Fibroblast of skin of left biceps (primary cell): ENCODE measurements at places on chromosomes 11 and 22.

GRCh38 chr11:119091178-119091577 lies 6.5 kb downstream of the HMBS start:
- no peak for DNase-seq

DNA sequence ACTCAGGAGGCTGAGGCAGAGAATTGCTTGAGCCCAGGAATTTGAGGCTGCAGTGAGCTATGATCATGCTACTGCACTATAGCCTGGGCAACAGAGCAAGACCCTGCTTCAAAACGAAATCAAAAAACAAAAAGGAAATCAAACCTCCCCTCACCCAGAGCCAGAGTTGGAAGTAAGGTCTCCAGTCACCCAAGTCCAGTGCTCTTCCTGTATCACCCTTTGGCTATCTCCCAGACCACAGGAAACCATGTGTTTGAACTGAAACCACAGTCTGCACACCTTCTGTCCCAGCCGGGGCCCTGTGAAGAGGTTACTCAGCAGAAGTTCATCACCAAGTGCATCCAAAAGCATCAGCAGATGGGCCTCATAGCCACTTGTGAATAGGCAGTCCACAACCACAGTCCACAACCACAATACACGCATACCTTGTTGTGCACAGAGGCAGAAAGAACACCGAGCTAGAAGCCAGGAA lies 4.6 kb downstream of the MYH9 start:
- no peak for DNase-seq

- DNase-seq: no peak
Measured at GRCh38 chr11:34907934-34908593, 8.1 kb downstream of the APIP start.

DNA sequence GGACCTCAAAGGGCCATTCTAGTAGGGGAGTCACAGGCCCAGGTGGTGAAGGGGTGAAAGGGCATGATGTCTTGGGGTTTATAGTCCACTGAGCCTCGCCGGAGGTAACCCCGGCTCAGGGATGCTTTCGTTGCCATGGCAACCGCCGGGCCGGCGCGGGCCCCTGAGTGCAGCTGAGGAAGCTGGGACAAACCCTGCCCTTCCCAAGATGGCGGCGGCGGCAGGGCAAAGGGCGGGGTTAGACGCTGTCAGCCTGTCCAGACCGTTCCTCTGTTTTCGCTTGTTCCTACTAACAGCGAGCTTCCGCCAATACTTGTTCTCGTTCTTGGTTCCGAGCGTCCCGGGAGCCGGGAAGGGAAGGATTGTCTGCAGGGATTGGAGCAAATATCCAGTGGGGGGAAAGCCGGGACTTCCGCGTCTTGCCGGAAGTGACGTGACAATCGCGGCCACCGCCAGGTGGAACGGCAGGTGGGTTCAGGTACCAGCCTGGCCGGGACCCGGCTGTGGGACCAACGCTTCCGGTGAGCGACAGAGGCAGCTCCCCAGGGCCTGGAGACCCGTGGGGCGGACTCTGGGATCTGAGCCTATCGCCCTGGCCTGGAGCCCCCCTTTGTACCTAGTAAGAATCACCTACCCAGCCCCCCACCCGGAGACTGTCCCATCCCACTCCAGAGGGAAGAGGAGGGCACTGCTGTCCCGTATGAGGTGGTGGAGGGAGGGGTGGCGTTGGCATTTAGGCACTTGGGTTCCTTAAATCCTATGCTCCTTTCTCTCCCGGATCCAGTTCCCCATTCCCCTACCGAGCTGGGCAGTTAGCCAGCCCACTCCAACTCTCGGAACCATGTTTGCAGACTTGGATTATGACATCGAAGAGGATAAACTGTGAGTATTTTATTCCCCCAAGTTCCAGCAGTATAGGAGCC lies at the start of gene PICK1:
TSS of gene PICK1 (plus strand) at position 436 of the 923 bp plus-strand sequence. CDS start at position 842, 406 bp downstream.
- peak; percentile 67 for DNase-seq

DNA sequence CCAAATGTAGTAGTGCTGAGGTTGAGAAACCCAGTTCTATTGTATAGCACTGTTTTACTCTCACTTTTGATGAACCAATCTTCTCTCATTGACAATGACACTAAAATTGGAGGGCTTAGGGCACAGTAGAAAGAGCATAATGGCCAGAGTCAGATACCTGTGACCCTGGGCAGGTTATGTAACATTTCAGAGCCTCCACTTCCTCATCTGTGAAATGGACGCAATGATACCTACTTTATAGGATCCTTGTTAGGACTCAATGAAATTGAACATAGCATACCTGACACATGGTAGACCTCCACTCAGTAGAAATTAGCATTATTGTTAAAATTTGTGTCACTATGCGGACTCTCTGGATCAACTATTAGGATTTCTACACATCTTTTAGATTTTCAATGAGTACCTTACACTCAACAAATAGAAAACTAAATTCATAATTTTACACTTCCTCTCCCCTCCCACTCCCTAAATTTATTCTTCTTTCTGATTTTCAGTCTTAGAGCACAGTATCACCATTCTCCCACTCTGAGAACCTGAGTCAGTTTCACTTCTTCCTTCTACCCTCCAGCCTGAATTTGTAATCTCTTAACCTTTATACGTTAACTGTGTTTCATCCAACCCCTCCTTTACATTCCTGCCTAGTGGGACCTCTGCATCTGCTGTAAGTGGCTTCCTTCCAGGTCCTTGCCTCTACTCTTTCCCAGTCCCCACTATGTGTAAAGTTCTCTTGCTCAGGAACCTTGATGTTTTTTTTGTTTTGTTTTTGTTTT lies 78.3 kb downstream of the MICAL2 start:
- DNase-seq: no peak

- no peak for DNase-seq
Measured at GRCh38 chr11:123742724-123743120, 1.3 kb upstream of the ZNF202 start.

- DNase-seq: peak; percentile 37
Measured at GRCh38 chr11:126345759-126346585, 9.5 kb upstream of the ST3GAL4 start.

- DNase-seq: no peak
Measured at GRCh38 chr11:113705871-113706655, at the start of gene TMPRSS5. TMPRSS5 (minus strand) TSS chr11:113706308; CDS start chr11:113706224, 84 bp downstream.

- no peak for DNase-seq
Measured at GRCh38 chr11:111759778-111760407, 6.3 kb downstream of the PPP2R1B start.

- no peak for DNase-seq
Measured at GRCh38 chr11:14544611-14545010, 24.4 kb upstream of the PSMA1 start.

DNA sequence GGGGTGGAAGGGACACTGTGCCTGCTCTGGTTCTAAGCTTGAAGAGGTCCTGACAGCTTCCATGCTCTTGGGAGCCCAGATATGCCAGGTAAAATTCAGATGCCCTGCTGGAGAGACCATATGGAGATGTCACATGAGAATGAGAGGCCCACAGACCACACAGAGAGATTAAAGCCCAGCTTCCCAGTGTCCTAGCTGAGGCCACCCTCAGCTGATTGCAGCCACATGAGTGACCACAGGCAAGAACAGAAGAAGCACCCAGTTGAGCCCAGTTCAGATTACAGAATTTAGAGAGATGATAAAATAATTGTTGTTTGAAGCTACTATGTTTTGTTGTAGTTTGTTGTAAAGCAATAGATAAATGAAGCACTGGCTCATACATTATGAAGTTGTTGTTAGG lies 14.4 kb upstream of the PVALB start:
- no peak for DNase-seq

DNA sequence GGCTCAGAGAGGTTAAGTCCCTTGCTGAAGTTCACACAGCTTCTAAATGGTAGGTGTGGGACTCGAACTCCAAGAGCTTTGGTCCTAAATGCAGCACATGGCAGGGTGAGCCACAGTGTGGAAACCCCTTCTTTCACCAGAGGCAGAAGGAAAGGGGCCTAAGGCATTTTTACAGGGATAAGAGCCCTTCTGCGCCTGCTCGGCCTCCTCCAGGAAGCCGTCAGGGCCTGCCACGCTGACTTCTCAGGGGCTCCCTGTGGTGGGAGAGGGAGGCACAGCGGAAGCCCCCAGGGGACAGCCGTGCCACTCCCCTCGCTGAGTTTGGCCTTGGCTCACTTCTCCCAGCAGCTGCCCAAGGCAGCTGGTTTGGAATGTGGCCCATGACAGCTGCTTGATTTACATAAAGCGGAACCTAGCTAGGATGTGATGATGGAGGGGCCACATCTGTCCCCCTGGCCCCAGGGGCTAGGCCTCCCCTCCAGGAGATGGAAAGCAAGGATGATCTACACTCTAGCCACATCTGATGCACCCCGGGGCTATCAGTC lies 35.4 kb downstream of the CD82 start:
- no peak for DNase-seq

GRCh38 chr11:116991491-116991890 lies 106.7 kb downstream of the SIK3 start:
- no peak for DNase-seq

- no peak for DNase-seq
Measured at GRCh38 chr22:22674467-22674866, 30.1 kb downstream of the GGTLC2 start.

DNA sequence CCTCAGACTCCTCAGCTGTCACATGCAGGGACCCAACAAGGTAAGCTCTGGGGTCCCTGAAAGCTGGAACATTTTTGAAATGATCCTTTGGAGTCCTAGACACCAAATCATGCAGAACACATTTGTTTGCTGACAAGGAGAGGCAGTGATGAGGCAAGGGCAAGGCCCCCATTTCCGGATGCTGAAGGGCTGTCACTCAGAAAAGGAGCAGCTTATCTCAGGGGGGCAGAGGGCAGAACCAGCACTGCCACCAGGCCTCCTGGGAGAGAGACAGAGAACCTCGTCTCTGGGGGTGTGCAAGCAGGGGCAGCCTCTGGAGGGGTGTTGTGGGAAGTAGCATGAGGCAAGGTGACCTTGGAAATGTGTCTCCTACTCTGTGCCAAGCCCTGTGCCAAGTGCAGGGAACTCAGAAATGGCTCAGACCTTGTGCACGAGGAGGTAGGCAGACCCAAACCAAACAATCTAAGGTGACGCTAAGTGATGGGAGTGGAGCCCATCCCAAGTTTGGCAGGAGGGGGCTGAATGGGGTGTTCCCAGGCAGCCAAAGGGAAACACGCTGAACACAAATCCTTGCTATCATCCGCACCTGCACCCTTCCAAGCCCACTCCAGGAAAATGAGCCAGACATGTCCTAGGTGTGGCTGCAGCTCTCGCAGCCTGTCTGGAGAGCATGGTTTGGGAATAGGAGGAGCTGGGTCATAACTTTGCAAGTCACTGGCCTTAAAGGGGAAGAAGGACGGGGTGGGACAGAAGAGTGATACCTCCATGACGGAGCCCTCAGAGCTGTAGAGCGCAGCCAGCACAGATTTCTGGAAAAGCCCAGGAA lies 94.2 kb downstream of the PDE2A start:
- DNase-seq: no peak
